ENCODE measurements at places on chromosomes 2 and 18.

- no peak for DNase-seq
Observed at GRCh38 chr18:79763407-79763806, 34.3 kb upstream of the KCNG2 start.

GRCh38 chr2:136324966-136325365, 207.0 kb upstream of the CXCR4 start:
- DNase-seq = no peak

GRCh38 chr2:83058683-83059082, 1400.4 kb downstream of the SUCLG1 start:
- DNase-seq = no peak

DNA sequence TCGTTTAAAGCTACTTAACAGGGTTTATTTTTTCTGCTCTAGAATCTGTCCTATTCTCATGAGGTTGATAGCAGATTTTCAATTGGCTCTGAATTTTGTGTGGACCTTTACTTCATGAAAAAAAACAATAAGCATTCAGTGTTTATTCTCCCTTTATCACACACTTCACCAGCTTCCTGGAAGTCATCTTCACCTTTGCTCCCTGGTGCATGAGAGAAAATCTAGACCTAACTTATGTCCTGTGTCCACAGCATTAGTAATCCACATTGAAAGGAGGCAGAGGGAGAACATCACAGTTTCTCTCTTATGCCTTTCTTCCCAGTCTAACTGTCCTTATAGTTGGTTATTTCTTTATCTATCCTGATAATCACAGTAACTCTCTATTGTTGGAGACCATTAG, 316.1 kb downstream of the PTH2R start:
- DNase-seq = no peak

GRCh38 chr2:97355887-97356286, 233.8 kb downstream of the ANKRD36B start:
- DNase-seq = no peak

GRCh38 chr2:11343368-11343649, 1.1 kb downstream of the ROCK2 start:
- no peak for DNase-seq

DNA sequence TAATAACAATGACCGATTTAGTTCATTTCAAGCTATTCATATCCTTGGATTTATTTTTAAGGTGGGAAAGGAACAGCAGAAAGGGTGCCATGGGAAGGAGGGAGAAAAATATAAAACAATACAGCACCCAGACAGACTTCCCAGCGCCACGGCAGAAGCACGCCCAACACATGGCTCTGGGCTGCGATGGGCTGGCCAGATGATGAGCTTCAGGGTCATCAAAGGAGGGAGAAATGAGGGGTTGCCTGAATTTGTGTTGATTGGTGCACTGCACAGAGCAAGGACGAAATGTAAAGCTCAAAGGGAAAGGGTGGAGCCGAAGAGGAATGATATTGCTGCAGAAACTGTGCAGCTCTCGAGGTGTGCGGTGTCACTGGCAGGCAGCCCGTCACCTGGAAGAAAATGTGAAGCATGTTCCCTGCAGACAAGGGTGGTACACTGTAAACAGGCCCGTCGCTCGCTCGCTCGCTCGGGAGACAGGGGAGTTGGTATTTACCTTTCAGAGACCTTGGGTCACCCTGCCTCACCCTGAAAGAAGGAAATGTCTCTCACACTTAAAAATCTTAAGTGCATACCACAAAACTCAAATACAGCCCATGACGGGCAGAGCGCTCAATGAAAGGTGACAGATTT, 195.5 kb upstream of the CTAGE1 start:
- no peak for DNase-seq

DNA sequence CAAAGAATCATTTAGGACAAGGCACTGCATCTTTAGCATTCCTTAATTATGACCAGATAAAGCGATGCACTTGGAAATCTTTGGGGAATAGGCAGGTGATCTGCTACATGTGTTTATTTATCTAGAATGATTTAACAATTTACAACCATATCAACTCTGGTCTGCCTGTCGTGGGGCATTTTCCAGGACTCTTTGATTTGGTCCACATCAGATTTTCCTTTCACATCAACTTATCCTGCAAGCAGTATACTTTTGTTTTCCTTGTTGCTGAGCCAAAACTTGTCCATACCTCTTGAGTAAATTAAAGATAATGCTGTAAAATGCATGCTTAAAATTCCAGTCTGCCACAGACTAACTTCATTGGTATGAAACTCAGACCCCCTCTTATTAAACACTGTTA, 312.4 kb upstream of the TCF4 start:
- no peak for DNase-seq

DNA sequence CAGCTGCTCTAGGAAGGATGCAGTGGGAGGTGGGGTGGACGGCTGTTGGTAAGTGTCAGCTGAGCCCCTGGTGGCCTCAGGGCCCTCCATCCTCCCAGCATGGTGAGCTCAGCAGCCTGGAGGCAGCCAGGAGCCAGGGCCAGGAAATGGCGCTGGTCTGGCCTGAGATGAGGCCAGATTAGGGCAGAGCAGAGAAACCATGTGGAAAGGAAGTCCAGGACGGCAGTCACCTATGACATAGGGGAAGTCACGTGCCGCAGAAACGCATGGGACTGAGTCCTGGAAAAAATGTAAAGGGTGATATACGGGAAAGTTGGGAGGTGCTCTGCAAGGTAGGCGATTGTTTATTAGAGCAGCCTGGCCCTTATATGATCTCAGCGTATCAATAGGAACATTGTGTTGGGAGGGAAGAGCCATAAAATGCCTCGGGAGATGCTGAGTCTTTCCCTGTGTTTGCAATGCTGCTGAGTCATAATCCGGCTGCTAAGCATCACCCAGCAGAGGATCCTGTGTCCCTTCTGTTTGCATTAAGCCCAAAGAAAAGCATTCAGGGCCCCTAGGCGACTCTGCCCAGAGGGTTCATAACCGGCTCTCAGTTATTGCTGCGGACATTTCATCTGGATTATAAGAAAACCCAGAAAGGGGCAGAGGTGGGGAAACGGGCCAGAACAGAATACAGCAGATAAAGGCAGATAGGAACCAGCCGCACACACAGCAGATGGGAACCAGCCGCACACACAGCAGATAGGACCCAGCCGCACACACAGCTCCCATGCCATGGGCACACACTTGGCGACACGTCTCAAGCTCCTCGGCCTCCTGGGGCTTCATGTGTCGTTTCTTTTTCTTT, 30.3 kb upstream of the B3GNT7 start:
- DNase-seq = no peak

- no peak for DNase-seq
Observed at GRCh38 chr2:5121121-5121520, 571.1 kb upstream of the SOX11 start.

DNA sequence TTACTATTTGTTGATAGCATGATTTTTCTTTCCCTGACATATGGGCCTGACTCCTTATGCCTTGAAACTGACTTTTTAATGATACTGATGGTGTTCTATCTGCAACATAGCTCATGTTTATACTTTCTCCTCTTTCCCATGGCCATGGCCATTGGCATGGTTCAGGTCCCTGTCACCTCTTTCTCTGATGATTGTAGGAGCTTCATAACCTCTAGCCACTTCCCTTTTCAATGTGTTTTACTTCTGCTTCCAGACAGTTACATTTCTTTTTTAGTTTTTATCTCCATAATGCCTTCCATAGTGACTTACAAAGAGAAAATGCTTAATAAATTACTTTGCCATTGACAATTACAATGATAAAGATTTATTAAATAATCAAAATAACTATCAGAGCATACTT, 177.9 kb upstream of the SETBP1 start:
- no peak for DNase-seq

Data from activated naive CD8-positive, alpha-beta T cell treated with anti-CD3 and anti-CD28 coated beads, Interleukin-2, amount 50 U/mL, for 16 hours (primary cell).